ENCODE measurements at places on chromosomes 12 and 14. TPM values are rescaled to one million over a fixed set of nuclear protein-coding genes. Genes with fewer than 3 reads are reported as not detected.

Gene RERG
- not detected for total RNA-seq

Gene CD4
- total RNA-seq, result 0.73 TPM

Gene PLEKHD1
- not detected for total RNA-seq

Gene TCL1B
- total RNA-seq, result not detected

Gene MMP14
- 373 TPM for total RNA-seq

Gene CCDC184
- 0.39 TPM for total RNA-seq

Gene ATL1
- 5.5 TPM for total RNA-seq

Gene TSPAN11
- total RNA-seq, result 0.20 TPM

Gene GPR135
- 4.3 TPM for total RNA-seq

Gene SYNDIG1L
- not detected for total RNA-seq

Gene SLCO1C1
- not detected for total RNA-seq

Gene RPL6
- total RNA-seq, result 1,069 TPM

Gene ALX1
- total RNA-seq, result 6.8 TPM

Gene L3HYPDH
- 50.4 TPM for total RNA-seq

Gene SVOP
- total RNA-seq, result not detected

Gene KLHL42
- 32.5 TPM for total RNA-seq

Gene AVPR1A
- total RNA-seq, result 0.37 TPM

Gene E2F7
- 14.1 TPM for total RNA-seq

Gene PLEKHG7
- not detected for total RNA-seq

Gene NPAS3
- total RNA-seq, result 1.5 TPM

Gene SLC25A21
- total RNA-seq, result 1.1 TPM

Gene LTB4R
- total RNA-seq, result 2.2 TPM

Gene P2RX7
- total RNA-seq, result 1.8 TPM

Data from subcutaneous preadipocyte (primary cell).